ENCODE measurements at places on chromosomes 7 and 10. TPM values are rescaled to one million over a fixed set of nuclear protein-coding genes. Genes with fewer than 3 reads are reported as not detected.

- no peak for DNase-seq
Measured at GRCh38 chr7:70484255-70484654, 647.7 kb upstream of the GALNT17 start.

DNA sequence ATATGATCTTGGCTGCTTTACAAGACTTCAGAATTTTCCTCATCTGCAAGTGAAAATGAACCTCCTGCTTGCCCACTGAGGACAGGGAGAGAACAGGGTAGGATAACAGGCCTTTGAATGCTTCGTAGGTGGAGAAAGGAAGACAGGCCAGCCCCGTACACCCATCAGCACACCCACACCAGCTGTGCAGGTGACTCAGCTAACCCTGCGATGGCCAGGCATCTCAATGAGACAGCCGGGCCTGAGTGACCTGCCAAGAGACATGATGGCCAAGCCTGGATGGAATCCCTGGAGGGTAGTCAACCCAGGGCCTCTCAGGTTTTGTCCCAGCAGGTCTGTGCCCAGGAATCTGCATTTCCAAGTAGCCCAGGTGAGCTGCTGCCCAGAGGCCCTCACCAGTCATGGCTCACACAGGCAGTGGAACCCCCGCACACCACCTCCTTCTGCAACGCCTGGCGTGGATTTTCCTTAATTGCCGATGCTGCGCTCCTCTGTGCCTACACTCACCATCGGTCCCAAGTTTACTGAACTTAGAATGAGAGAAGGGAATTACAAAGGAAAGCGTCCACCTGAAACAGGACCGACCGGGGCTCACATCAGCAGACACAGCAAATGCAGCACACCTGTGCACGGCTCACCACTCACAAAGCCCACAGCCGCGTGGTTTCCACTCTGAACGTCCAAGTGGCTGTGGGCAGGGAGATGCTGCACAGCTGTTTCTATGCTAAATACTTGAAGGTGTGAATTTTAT is 163.7 kb downstream of the DIP2C start:
- no peak for DNase-seq

DNA sequence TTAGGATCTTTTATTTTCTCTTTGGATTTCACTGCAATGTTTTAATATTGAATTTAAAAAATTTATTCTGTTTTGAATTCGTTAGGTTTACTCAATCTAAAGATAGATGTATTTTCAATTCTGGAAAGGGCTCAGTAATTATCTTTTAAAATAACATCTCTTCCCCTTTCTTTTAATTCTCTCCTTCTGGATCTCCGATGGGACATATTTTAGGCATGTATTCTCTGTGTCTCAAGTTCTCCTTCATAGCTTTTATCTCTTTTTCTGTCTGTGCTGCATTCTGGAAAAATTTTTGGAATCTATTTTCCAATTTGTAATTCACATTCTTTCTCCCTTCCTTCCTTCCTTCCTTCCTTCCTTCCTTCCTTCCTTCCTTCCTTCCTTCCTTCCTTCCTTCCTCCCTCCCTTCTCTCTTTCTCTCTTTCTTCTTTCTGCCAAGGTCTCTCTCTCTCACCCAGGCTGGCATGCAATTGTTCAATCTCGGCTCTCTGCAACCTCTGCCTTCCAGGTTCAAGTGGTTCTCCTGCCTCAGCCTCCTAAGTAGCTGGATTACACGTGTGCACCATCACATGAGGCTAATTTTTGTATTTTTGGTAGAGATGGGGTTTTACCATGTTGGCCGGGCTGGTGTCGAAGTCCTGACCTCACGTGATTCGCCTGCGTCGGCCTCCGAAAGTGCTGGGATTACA is 98.5 kb upstream of the CTTNBP2 start:
- DNase-seq: no peak

DNA sequence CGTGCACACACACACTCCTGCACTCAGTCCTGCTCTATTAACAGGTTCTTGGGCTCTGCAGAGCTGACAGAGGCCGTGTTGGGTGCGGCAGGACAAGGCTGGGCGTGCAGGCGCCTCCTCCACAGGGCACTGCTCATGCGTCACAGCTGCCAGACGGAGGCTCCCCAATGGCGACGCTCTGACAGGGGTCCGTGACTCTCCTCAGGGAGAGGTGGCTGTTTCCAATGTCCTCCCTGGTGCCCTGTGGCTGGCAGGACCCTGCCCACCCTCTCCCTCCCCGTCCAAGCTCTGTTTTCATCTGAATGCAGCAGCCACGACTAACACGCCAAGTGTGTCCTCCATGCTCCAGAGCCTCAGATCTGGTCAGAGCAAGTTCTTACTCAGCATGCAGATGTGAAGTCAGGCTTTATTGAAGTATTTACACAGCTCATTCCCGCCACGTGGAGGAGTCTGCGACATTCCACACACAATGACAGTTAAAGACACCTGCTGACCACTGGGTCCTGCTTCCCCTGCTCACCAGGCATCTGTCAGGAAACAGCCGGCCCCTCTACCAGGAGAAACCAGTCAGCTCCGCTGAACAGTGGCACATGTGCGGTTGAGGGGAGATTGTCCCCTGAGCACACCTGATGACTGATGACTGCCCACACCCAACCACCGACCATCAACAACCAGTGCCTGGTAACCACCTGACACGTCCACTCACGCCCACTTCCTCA is 116.7 kb downstream of the VIPR2 start:
- DNase-seq: no peak

DNA sequence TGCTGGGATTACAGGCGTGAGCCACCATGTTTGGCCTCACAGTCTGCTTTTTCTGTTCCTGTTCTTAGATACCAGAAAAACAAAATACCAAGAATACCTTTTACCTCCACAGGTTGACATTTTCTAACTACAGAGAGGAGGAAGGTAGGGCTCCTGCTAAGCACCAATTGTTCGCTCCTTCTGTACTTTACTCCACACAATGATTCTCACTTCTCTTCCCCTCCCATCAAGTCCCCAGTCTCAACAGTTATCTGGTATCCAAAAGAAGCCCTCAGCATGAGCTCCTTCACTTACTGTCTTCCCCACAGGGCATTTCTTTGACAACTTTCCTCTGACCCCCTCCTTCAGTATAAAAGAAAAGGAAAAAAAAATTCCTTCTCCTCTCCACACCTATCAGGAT is 47.7 kb upstream of the ZNF800 start:
- DNase-seq: no peak

- DNase-seq: no peak
Measured at GRCh38 chr7:72781161-72781560, 46.8 kb downstream of the TYW1B start.

SRRM3 gene
- 16.3 TPM for total RNA-seq

CLDN3 gene
- total RNA-seq: 0.36 TPM

DNA sequence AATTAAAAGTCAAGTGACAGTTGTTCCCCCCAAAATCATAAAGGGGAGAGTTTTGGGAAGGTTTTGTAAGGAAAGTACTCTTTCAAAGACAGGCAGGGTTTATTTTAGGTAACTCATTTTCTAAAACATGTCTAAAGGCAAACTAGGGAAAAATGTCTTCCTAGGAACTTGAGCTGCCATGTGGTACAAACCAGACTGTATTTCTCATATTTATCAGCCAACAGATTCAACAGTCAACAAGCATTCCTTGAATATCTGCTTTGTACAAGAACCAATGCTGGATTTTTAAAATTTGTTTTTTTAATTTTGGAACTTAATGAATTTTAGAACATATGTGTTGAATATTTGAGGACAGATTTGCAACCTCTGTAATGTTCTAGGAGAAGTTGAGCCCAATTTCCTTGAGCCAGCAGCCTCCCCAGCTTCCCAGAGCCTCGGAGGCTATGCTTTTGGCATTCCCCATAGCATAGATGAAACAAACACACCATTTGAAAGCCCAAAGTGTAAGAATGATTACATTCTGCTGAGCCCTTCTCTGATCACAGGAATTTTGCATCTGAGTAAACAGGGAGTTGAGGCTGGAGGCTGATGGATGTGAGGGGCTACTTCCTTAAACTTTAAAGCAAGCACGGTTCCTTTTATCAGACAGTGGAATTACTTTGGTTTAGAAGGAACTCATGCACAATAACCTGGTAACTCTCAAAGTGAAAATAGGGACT is 345.1 kb downstream of the RNLS start:
- no peak for DNase-seq

GRCh38 chr7:63093481-63093880 is 905.2 kb upstream of the ZNF722 start:
- DNase-seq: no peak

DNA sequence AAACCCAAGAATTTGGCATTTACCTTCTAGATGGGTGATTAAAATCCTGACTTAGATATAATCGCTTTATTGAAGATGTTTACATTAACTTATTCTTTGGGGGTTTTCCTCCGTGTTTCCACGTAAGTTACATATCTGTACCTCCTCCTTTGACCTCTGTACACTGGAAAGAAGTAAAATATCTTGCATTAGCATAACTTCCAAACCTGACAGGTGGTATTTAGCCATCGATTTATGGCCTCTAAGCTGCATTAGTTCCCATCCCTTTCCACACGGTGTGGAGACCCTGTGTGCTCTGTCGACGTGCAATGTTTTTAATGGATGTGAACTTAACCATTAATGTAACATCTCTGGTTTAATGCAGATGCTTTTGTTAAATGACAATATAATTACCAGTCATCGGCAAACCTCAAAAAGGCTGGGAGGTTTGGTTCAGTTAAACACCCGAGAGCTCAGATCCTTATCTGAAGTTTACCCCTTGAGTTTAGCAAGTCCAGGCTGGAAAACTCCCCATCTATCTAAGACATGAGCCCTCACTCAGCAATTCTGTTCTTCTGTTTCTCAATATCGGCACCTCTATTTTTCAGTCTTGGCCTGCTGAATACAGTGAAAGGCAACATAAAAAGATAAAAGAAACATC is 295.2 kb downstream of the GATA3 start:
- no peak for DNase-seq

- no peak for DNase-seq
Measured at GRCh38 chr7:4799508-4800268, 24.3 kb downstream of the AP5Z1 start.

- no peak for DNase-seq
Measured at GRCh38 chr10:48595539-48595932, 9.3 kb downstream of the ARHGAP22 start.

- no peak for DNase-seq
Measured at GRCh38 chr10:127492607-127493250, 56.4 kb upstream of the NPS start.

- DNase-seq: no peak
Measured at GRCh38 chr10:55867848-55868247, 493.2 kb downstream of the ZWINT start.

DNA sequence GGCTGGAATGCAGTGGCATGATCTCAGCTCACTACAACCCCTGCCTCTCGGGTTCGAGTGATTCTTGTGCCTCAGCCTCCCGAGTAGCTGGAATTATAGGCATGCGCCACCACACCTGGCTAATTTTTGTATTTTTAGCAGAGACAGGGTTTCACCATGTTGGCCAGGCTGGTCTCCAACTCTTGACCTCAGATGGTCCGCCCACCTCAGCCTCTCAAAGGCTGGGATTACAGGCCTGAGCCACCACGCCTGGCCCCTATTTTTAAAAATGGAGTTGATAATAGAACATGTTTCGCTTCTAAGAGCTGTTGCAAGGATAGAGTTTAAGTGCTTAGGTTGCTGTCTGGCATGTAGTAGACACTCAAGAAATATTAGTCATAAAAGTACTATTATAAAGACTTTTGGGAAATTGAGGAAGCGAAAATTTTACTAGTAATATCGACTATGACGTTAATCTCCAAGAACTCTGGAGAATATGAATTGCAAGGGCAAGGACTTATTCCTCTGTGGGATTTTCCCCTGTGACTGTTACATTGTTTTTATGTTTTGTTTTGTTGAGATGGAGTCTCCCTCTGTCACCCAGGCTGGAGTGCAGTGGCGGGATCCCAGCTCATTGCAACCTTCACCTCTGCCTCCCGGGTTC is 7.9 kb downstream of the GTF2I start:
- DNase-seq: no peak

- no peak for DNase-seq
Measured at GRCh38 chr10:86368046-86368445, 1.5 kb upstream of the GRID1 start.

DNA sequence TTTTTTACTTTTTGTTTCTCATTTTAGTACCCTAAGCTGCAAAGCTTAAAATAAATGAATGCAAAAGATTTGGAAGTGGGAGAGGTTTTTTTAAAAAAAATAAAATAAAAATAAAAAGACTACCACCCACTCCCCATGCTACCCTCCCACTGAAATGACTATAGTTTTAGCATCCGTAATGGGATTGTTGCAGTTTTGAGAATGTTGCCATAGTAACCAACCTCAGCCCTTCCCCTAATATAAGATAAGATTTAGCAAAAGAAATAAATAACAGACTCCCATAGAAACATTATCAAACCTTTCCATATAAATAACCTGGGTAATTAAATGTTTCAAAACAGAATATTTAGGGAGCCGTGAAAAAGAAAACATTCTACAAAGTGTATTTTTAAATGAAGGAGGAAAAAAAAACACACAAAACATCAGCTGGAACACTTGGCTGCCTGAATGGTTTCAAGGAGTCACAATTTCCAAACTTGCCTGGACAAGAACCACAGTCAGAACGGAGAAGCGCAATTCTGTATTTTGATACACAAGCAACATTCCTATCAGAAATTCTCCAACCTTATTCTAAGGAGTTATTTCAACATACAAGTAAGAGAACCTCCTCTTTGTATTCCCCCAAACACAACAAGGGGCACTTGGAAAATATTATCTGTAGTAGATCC is 57.4 kb downstream of the DGKI start:
- no peak for DNase-seq

GRCh38 chr10:71621231-71622153 is 98.1 kb downstream of the C10orf105 start:
- no peak for DNase-seq

DNA sequence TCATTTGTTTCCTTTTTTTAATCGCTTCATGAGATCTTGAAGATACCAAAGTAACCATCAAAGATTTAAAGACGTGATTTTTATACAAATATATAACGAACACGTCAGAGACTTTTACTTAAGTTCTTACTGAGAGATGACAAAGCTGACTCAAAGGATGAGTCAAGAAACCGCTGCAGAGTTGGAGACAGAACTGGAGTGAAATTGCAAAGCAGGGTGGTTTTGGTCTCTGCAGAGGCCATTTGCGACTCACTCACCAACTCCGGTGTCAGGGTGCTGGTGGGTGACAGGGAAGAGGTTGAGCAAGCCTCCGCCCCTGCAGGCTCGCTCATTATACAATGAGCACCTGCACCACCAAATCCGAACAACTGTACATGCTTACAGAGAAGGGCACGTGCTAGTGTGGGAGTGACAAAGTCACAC is 75.2 kb downstream of the DNAJB6 start:
- DNase-seq: no peak

DNA sequence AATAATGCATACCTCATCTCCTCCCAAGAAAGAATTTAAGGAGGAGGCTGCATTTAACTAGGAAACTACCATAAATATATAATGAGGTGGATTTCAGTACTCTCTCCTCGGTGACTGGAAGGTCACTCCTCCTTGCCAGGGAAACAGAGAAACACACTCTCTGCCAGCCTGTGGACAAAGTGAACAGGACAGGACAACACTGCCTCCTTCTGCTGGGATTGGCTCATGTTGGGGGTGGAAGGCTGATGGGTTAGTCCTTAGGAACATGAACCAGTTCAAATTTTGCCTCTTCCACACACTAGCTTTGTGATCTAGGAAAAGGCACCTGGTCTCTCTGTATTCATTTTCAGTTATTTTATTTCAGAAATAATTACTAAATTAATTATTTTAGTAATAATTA is 50.6 kb upstream of the STEAP4 start:
- no peak for DNase-seq

KRIT1 gene
- total RNA-seq: 80.9 TPM

COPG2 gene
- total RNA-seq: 43.5 TPM
